Breast epithelium (tissue), 4 donors: ENCODE measurements at places on chromosomes 2 and 18. TPM values are rescaled to one million over a fixed set of nuclear protein-coding genes. Genes with fewer than 3 reads are reported as not detected.

GRCh38 chr2:20071397-20072383, 20.3 kb upstream of the LAPTM4A start:
- no peak for DNase-seq

GRCh38 chr2:55887901-55888624, 35.5 kb downstream of the EFEMP1 start:
- no peak for DNase-seq

GRCh38 chr18:9665314-9665713, 42.8 kb upstream of the RAB31 start:
- no peak for DNase-seq

- no peak for DNase-seq
Measured at GRCh38 chr2:176388861-176389260, 119.6 kb downstream of the MTX2 start.

DNA sequence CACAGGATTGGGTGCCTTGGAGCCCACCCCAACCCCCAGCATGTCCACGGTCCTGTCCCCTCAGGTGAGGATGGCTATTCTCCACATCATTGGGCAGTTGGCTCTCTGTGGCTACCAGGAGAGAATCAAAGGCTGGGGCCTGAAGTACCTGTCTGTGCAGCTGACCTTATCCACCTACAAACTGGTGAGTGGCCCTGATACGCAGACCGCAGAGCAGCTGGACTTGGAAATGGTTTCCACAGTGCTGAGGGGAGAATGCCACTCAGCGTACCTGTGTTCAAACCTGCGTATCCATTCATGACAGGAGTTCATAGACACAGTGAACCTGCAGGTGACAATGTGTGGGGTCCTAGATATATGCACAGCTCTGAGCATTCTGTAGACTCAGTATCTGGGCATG, 21.6 kb downstream of the MROH2A start:
- DNase-seq: no peak

DNA sequence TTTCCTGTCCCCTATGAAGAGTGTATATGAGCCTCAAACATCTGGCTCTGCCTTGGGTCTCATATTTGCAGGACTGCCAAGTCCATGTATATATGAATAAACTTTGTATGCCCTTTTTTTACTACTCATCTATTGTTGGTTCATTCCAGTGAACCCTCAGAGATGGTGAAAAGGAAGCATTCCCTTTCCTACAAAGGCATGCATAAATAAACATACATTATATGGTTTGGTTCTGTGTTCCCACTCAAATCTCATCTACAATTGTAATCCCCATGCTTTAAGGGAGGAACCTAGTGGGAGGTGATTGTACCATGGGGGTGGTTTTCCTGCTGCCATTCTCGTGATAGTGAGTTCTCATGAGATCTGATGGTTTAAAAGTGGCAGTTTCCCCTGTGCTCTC, 534.2 kb downstream of the SPAG16 start:
- no peak for DNase-seq

GRCh38 chr2:26925100-26925791, 45.2 kb upstream of the MAPRE3 start:
- DNase-seq: no peak

DNA sequence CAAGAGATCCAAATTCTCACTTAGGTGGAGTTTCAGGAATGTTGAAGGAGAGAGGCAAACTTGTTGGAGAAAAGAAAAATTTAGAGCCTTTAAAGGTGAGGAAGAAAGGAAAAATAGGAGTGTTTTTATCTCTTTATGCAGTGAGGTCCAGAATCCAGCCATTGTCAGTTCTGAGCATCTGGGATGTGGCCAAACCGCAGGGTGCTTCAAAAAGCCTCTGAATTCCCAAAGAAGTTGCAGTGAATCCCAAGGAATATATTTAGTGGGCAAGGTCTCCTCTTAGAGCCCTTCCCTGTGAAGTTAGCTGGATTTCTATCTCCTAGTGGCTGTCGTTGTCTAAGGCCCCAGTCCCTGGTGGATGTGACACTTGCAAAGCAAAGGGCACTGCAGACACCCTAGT, 51.2 kb downstream of the MTCL1 start:
- no peak for DNase-seq

DNA sequence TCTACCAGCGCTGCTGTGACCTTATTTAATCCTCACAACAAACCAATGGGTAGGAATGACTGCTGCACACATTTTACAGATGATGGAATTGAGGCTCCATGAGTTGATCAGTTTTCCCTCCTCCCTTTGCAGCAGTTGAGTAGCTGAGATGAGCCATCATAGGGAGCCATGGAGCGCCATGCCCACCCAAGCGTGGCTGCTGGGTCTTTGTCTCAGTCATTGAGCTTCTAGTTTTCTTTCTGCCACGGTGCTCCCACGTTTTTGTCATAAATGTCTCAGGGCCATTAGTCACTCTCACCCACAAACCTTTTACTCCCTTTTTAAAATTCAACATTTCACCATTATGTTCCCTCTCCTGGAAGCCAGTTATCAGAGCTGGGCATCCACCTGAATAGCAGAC, 45.8 kb downstream of the TMEM17 start:
- no peak for DNase-seq

Gene RGPD4
- total RNA-seq: not detected

Gene TIGD1
- total RNA-seq: 5.0 TPM

Gene MTLN
- 69.9 TPM for total RNA-seq

Gene SLC4A3
- total RNA-seq: 2.1 TPM

Gene SP3
- total RNA-seq: 104 TPM
